ENCODE measurements at places on chromosomes 12 and 14.

DNA sequence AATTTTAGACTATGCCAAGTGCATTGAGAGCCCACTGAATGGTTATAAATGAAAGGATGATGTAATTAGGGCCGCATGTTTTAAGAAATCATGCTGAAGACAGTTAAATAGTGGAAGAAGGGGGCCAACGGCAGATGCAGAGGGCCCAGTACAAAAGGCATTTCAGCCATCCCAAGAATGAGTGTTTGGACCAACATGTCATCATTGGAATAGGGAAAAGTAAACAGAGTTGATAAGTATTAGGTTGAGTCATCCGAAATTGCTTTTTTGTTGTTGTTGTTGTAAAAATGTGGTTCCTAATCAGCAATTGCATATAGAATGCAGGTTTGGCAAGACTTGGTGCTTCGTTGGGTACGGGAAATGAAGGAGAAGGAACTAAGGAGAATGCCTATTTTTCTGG is 29.5 kb downstream of the BMP4 start:
- peak; percentile 53 for DNase-seq

- no peak for DNase-seq
These were observed 196.9 kb downstream of the TMEM132C start for GRCh38 chr12:128463881-128464280.

- DNase-seq, result no peak
These were observed 254.0 kb upstream of the KRR1 start for GRCh38 chr12:75765170-75766059.

DNA sequence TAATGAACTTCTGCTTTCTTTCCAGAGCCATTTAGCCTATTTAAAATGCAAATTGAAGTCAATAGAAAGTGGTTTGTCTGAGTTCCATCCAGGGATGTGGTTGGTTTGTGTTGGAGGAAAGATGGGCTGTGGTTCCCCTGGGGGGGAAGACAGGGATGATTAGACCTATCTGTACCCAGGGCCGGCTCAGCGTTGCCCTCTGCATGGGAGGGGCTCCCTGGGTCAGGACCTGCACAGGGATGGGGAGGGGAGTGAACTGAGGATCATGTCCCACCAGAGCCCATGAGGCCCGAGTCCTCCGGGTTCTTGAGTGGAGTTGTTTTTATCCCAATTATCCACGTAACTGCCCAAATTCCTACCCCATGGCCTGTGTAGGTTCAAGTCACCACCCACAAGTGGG is 76.9 kb upstream of the SFSWAP start:
- peak; percentile 1 for DNase-seq

DNA sequence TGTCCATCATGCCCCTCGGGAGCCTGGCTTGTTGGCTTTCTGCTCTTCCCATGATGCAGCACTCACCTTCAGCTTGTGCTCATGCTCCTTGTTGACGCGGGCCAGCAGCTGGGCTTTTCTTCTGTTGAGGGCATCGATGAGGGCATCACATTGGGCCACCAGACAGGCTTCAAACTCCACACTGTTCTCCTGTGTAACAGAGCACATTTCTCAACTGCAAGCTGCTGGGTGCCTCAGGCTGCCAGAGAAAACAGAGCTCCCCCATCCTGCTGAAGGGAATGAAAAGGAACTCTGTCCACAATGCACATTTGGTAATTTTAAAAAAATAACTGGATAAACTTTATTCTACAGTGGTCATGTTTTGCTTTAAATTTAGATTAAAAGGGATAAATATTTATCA is 72.1 kb downstream of the TRIM9 start:
- no peak for DNase-seq

- DNase-seq, result peak; percentile 37
These were observed 266.4 kb upstream of the USP15 start for GRCh38 chr12:61993734-61994345.

- no peak for DNase-seq
These were observed 58.5 kb upstream of the HIF1A start for GRCh38 chr14:61636779-61637178.

DNA sequence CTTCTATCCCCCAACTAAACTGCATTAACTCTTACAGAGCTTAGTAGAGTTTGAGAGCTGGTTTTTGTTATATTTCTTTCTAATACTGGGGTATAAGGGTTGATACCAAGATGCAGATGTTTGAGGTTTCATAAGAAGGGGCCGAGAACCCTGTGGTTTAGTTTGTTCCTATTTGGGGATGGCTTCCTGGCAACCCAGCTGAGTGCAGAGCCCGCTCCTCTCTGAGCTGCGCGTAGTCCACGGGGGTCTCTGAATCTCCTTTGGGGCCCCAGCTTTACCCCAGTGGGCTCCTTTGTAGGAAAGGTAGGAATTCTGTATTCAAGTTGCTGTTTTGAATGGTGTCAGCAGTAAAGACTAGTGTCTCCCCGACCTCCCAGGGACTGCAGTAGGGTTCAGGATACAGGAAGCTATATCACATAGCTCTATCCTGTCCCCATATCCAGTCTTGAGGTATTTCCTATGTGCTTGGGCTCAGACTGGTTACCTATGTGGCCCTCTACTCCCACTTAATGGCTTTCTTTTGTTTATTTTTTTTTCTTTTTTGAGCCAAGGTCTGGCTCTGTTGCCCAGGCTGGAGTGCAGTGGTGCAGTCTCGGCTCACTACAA is 25.4 kb downstream of the PLXNC1 start:
- DNase-seq, result no peak

DNA sequence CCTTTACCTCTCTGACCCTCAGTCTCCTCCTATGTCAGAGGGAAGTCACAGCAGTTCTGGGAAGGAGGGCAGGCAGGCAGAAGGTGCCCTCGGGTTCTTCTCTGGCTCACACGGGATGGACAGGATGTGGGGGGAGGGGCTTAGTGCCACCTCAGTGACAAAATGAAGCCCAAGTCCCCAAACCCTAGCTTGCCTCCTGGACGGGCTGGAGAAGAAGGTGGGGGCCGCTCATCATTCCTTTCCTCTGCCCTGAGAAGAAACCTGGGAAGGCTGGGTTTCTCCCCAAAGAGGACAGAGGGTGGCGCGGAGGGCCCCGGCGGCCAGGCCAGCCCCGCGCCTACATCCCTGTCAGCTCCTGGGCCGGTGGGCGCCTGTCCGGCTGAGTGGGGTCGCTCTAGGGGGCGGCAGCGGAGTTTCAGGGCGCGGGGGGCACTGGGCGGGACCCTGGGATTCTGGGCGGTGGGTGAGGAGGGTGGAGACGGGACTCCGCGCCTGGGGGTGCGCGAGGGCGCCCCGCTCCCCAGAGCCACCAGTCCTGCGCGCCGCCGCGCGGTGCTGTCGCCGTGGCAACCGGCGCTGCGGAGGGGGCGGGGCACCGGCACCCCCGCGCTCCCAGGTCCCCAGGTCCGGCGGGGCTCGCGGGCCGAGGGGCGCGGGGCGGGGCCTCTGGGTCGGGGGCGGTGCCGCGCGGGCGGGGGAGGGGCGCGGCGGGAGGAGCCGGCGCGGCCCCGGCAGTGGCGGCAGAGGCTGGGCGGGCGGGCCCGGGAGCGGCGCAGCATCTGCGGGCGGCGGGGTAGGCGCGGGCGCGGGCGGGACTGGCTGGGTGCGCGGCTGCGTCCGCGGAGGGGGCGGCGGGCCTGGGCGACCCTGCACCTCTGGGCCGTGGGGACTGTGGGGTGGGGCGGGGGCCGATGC is at the start of gene TMEM121:
TMEM121 (plus strand) TSS at position 723 of the 915 bp plus-strand sequence. CDS start 2,252 bp downstream, outside the sequence.
- DNase-seq, result peak; percentile 50

GRCh38 chr12:50615145-50615906 is 110.5 kb downstream of the DIP2B start:
- DNase-seq, result no peak

- no peak for DNase-seq
These were observed 17.7 kb upstream of the TMEM30B start for GRCh38 chr14:61298824-61299223.

- no peak for DNase-seq
These were observed 364.9 kb upstream of the FLRT2 start for GRCh38 chr14:85165094-85165493.

DNA sequence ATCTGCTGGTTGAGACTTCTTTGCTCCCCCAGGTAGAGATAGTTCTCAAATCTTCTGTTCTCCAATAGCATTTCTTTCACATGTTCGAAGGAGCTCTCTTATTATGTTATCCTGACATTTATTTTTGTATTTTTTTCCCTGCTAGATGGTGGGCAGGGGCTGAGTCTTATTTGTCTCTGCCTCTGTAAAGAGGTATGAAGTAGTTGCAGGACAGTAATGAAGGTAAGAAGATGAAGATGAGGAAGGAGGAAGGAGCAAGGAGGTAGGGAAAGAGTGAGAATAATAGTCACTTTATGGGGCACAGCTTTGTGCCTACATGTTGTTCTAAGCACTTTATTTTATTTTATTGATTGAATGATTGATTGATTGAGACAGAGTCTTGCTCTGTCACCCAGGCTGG is 5.0 kb upstream of the CIROP start:
- DNase-seq, result no peak

- peak; percentile 92 for DNase-seq
These were observed at the start of gene LRIG3 for GRCh38 chr12:58920102-58920960. LRIG3 (minus strand) TSS chr12:58920504; CDS start chr12:58920235, 269 bp downstream.

GRCh38 chr12:82383930-82384552 is 25.7 kb downstream of the METTL25 start:
- no peak for DNase-seq

GRCh38 chr12:24534622-24535021 is 414.3 kb downstream of the BCAT1 start:
- DNase-seq, result no peak

GRCh38 chr12:57535764-57536596 is 11.0 kb downstream of the DCTN2 start:
- no peak for DNase-seq

DNA sequence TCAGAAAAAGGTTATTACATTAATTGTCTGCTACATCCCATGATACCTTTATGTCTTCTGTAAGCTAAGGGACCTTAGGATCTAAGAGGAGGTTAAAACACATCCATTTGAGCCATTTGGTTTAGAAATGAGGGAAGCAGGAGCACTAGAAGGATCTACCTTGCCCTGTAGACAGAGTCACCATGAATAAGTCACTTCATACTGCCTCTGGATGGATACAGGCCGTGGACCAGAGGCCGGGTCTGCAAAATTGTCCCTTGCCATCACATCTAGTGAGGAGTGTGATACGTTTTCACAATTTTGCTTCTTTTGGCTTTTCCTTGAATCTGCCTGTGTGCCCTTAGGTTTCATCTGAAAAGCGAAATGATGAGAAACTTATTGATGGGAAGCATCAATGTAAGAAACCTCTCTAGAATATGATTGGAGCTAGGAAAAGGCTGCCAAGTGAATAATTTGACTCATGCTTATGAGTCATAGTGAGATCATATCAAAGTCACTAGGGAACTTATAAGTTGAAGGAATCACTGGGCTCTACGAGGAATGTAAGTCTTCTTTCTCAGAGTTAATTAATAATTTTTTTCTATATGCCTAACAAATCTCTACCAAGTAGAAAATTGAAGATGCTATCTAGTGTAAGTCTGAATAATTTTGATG is 10.8 kb downstream of the GLRX5 start:
- DNase-seq, result peak; percentile 31

DNA sequence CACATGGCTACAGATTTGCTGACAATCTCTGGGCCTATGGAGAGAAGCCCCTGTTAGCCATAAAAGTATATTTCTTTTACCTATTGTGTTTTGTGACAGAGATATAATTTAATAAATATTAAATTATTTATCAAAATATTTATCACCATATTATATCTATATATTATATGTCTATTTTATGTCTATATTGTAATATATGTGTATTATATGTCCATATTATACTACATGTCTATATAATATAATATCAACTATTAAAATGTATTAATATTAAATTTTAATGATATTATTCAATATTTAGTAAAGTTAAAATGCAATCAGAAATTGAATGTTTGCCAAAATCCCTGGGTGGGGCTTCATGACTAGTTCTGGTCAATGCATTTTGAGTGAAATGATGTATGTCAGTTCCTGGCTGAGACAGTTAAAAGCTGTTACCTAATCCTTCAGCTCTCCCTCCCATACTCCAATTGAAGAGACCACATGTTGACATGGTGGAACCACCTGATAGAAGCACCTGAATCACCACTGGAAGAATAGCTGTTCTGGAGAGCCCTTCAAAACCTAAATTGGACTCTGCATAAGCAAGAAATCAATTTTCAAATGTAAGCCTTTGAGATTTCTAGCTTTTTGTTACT is 357.3 kb upstream of the DDHD1 start:
- DNase-seq, result no peak

DNA sequence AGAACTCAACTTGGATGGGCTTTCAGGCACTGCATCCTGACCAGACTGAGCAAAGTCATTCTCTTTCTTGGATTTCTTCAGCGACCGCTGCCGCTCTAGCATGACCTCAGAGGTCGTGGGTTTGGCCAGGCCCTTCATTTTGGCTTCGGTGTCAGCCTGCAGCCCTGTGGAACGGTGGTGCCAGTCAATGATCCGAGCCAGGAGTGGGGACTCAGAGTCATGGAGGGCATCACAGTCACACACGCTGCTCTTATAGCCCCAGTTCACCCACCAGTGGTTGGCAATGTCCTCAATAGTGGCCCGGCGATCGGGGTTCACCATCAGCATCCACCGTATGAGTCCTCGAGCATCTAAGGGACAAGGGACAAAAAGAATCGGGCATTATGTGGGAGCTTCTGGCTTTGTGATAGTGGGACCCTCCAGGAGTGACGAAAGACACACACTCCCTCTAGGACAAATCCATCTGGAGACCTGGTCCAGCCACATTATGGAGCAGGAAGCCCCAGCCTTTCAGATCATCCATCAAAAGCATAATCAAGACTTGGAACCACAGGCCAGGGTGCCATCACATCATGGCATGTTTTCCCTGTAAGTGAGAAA is 71.0 kb downstream of the NUAK1 start:
- DNase-seq, result no peak

DNA sequence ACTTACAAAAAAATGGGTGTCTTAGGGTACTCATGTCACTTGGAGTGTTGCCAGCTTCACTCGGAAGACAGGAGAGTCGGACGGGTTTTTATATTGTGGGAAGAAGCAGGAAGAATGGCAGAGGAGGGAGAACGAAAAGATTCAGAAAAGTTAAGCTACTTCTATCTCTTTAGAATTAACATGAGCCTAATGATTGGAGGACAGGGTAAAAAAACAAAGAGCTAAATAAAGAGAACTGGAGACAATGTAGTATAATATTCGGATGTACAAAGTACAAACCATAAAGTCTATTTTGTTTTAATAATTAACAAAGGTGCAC is 43.9 kb downstream of the EFCAB11 start:
- no peak for DNase-seq

GRCh38 chr12:124536641-124537040 is 30.8 kb downstream of the NCOR2 start:
- no peak for DNase-seq

- DNase-seq, result no peak
These were observed 285.2 kb downstream of the NAV3 start for GRCh38 chr12:78115889-78116288.

- DNase-seq, result no peak
These were observed 49.7 kb upstream of the DCD start for GRCh38 chr12:54697851-54698250.

- DNase-seq, result peak; percentile 67
These were observed 112.2 kb upstream of the FKBP4 start for GRCh38 chr12:2682296-2683251.
